NCI-H187 treated with DMSO at 0.1 percent for 48 hours (cell line): ENCODE measurements at places on chromosomes 4 and X.

DNA sequence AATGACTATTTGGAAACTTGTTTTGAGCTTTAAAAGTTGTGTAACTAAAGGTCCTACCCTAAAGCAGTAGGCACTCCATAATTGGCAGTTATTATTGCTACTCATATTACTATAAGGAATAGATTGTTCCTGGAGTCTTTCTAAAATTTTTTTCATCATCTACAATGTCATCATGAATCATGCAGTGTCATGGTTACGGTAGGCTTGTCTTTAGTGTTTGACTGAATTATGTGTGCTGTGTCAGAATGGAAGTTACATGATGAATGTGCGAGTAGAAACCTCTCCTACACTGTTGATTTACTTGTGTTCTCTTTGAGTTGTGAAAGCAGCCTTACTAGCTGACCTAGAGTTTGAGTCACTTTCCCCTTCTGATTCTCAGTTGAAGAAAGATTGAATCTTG is 1099.9 kb downstream of the RAPGEF2 start:
- DNase-seq, result no peak

DNA sequence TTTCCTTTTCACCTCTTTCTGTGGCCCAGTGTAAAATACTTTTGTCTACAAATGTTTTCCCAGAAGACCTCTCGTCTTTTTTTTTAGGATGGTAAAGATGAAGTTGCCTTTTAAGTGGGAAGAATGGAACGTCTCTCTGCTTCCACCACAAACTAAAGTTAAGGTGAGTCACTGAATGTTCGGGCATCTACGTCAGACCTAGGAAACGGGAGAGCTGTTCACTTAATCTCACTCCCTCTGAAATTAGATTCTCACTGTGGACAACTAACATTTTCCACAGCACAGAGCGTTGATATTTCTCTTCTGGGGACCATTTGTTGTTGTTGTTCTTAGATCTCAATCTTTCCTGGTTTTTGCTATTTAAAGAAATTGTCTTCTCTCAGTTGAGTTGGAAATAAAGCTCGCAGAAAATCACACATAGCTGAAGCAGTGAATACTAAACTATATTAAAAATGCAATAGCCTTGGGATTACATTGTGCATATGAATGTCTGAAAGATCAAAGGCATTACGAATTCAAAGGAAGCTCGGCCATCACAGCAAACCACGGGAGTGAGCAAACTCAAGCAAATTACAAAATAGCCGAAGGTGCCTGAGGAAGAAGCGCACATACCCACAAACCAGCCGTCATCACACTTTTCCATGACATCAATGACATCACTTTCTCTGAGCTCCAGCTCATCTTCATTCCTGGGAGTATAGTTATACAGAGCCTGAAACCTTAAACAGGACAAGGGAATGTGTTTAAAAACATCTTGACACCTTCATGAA is 53.9 kb upstream of the PDLIM3 start:
- no peak for DNase-seq

DNA sequence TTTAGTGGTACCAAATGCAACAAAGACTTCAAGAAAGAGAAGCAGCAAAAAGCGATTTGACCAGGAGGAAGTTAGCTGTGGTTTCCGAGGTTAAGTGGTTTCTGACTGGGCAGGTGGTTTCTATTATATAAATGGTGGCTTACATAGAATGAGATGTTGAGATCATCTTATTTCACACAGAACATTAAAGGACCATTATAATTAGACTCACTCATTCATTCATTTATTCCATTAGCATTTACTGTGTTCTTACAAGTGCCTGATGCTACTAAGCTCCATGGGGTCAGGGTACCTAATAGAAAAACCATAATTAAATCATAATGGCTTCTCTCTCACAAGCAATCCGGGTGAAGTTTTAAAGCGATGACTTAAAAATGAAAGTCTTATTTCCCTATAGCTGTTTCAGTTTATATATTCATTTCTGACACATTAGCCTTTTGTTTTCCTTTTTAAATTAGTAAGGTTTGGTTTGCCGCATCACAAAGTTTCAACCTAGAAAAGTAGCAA is 10.6 kb downstream of the TSPAN6 start:
- DNase-seq, result no peak

DNA sequence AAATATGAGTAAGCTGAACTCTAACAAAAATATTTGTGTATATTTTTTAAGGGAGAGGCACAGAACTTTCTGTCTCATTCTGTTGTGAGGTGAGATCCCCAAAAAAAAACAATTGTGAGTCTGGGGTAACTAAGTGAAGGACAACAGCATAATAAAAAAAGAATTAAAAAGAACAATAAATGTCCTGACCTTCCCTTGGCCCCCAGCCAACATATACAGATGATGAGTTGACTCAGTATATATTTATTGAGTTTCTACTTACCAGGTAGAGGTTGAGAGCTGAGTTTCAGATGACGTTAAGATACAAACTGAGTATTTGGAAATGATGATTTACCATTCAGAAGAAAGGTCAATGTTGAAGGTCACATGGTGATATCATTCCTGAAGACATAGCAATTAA is 239.5 kb downstream of the KCNIP4 start:
- no peak for DNase-seq

DNA sequence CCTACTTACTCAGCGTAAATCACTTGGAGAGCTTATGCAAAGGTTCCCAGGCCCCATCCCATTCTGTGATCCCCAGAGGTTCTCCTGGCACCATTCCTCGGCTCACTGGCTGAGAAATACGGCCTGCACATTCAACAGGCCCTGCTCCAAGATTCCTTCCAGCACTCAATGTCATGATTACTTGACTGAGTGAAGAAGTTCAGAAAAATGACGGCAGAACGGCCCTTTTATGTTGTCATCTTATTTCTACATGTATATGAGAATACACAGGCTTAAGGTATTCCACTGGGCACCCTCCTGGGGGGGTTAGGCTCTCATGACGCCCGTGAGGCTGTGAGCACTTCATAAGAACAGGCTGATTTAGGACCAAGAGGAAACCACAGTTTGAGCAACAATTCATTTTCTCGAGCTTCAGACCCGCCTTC is 190.6 kb downstream of the NSUN7 start:
- no peak for DNase-seq

- no peak for DNase-seq
Measured at GRCh38 chr4:26723216-26723615, 137.4 kb upstream of the STIM2 start.
